ENCODE measurements at places on chromosomes 4 and X.

GRCh38 chr4:7653510-7654369, 219.0 kb upstream of the PSAPL1 start:
- peak; percentile 59 for DNase-seq

DNA sequence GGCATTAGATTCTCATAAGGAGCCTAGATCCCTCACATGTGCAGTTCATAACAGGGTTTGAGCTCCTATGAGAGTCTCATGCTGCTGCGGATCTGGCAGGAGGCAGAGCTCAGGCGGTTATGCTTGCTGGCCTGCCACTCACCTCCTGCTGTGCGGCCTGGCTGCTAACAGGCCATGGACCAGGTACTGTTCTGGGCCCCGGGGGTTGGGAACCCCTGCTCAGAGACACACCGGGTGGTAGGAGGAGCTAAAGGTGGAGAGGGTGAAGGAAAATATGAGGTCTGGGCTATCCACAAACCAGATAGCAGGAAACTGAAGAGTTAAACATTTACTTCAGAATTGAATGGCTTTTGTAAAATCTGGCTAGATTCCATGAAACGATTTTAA, 5.9 kb upstream of the F11 start:
- no peak for DNase-seq

GRCh38 chrX:112851161-112851779, 10.6 kb upstream of the AMOT start:
- DNase-seq, result no peak

- no peak for DNase-seq
Observed at GRCh38 chr4:60657041-60657440, 543.1 kb upstream of the ADGRL3 start.

DNA sequence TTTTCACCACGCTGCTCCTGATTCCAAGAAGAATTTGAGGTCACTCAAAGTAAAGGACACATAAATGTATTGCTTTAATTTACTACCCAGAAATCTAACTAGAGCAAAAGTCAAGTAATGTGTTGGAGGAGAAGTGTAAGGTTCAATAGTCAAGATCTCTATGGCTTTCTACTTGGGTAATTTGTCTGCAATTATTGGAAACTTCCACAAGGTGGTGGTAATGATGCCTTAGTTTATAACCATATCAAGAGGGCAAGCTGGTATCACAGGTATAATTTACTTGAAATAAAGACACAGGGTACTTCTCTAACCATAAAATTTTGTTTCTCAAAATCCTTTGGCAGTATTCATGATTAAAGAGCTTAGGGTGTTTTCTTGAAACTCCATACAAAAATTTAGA, 10.2 kb upstream of the GRIA3 start:
- DNase-seq, result peak; percentile 46

DNA sequence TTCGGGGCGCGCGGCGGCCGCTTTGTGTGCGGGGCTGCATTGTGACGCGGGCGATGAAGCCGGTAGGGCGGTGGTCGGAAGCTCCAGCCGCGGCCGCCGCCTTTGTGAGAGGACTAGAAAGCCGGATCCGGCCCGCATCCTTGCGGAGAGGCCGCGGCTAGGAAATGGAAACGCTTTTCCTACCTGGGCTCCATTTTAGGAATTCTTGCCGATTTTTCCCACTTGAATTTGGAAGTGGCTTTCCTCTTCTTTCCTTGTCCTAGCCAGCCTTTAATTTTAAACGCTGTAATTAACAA, 708 bp downstream of the TMSB4X start:
- no peak for DNase-seq

Data from fibroblast of mammary gland (primary cell).